ENCODE measurements at places on chromosomes 12 and 14.

GRCh38 chr14:77682158-77682553 is 25.7 kb downstream of the ALKBH1 start:
- DNase-seq: no peak

GRCh38 chr12:46503637-46504175 is 131.1 kb upstream of the SLC38A2 start:
- no peak for DNase-seq

DNA sequence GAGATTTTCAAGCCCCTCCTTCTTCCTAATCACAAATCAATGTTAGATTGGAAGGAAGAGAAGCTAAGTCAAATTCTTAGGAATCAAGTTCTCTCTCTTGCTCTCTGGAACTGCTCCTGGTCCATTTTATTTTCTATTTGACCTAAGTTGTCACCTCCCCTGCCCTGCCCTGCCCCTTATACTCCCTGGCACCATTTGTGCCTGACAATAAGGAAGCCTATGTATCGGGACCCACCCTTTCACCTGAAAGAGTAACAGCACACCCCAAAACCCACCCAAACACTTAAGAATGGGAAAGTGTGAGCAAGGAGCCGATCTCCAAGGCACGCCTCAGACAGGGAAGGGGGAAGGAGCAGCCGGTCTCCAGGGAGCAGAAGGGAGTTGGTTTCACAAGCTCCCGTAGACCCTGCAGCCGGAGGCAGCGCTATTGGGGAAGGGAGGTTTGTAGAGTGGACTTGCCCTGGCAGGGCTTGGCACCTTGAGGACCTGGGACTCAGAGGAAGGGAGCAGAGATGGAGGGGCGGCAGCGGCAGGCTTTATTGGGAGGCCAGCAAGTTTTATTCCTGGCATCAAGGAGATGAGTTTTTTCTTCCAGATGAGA is 1.6 kb downstream of the LRRC74A start:
- no peak for DNase-seq

DNA sequence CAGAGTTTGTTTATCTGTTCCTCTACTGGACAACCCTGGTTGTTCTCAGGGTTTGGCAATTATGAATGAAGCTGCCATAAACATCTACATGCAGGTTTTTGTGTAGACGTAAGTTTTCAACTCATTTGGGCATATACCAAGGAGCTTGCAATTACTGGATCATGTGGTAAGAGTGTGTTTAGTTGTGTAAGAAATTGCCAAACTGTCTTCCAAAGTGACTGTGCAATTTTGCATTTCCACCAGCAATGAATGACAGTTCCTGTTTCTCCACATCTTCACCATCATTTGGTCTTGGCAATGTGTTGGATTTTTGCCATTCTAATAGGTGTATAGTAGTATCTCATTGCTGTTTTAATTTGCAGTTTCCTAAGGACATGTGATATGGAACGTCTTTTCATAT is 39.8 kb upstream of the FBXO33 start:
- no peak for DNase-seq

DNA sequence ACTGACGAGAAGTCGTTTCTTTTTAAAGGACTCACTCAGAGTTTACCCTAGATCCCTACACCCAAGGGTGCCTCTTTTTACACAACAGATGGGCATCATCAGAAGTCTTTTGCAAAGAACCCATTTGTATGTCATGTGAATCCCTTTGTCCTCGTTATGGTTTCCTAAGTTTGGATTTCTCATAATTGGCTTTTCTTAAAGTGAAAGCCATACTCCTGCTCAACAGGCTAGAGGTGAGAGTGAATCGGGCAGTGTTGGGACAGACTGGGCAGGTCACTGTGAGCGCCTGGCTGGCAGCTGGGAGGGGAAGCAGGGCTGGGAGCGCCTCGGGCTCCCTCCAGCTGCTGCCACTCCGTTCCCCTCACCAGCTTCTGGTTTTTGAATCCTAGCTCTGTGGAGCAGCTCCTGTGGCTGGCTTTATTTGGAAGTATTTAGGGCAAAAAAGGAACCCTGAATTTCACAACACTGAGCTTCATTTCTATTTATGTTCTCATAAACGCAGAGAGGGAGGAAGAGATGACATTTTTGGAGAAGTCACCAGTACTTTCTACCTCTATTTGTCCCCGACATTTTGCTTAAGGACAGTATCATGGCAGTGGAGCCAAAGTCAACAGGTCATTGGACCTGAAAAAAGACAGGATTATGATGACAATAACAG is 63.8 kb upstream of the ACTN1 start:
- no peak for DNase-seq

GRCh38 chr14:68740788-68741476 is 51.9 kb downstream of the ZFP36L1 start:
- no peak for DNase-seq

GRCh38 chr12:104602896-104603295 is 146.1 kb downstream of the CHST11 start:
- DNase-seq: no peak

DNA sequence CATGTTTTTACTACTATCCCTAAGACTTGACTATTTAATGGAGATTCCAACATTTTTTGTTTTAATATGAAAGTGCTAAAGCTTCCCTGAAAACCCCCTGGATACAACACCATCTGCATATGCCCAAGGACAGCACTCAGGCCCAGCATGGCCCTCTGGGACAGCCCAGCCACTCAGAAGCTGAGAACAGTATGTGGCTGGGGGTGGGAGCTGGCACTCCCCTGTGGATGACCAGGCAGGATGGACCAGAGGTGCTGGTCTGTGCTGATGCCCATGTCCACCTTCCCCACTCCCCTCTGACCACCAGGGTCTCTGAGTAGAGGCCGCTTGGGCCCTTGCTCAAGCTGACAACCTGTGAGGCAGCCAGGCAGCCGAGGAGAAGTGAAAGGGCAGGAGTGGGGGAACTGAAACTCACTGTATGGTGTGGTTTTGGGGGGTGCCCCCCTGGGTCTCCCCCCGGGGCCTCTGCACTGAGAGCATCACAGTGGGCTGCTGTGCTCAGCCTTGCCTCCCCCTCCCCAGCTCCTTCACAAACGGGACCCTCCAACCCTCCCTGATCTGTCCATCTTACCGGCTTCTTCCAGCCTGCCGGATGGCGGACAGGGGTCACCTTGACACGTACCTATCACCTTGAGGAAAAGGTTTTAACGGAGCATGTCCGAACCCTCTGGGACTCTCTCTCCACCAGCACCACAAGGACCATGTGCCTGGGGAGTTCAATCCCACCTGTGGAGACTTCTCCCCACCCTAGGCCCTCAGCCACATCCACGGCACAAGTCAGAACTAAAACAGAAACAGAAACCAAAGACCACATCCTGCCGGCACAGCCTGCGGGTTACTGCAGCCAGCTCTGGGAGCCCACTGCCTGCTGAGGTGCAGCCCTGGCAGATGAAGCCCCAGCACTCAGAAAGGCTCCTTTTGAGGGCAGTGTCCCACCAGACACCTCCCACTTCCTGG is at the start of gene TMEM229B:
Gene TMEM229B, minus strand, starts transcription at position 785 of the 957 bp plus-strand sequence. CDS start 14,798 bp downstream, outside the sequence.
- DNase-seq: peak; percentile 61

DNA sequence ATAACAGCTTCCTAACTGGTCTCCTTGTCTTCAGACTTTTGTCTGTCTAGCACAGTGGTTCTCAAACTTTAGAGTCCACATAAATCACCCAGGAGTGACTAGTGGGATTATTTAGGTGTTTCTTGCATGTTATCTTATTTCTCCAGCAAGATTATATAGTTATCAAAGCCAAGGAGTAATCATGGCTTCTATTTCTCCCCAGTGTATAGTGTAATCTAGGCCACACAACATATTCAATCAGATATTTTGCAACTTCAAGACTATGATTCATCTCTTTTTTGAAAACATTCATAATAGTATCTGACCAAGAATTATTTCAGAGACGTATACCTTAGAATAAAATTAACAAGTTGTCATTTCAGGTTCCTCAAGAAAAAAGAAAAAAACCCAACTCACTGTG is 131.9 kb downstream of the CEP83 start:
- no peak for DNase-seq

- no peak for DNase-seq
These were observed 7.2 kb downstream of the KLHL33 start for GRCh38 chr14:20428802-20429201.

GRCh38 chr12:47863985-47864384 is 40.8 kb downstream of the VDR start:
- no peak for DNase-seq

DNA sequence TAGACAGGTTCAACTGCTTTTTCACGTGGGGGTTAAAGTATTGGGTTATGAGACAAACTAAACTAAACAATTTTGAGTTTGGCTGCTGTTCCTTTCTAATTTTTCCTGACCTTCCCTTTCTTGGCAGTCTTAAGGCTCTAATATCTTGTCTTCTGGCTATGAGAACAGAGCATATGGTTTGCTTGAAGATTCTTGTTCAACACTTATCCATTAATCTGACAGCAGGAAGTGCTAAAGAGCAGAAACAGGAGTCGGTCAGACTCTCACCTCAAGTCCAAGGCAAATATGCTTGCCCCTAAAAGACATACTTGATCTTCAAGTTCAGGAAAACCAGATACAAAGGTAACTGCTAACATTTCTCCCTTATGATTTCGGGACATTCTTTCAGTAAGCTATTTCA is 52.6 kb upstream of the KCNJ8 start:
- no peak for DNase-seq

DNA sequence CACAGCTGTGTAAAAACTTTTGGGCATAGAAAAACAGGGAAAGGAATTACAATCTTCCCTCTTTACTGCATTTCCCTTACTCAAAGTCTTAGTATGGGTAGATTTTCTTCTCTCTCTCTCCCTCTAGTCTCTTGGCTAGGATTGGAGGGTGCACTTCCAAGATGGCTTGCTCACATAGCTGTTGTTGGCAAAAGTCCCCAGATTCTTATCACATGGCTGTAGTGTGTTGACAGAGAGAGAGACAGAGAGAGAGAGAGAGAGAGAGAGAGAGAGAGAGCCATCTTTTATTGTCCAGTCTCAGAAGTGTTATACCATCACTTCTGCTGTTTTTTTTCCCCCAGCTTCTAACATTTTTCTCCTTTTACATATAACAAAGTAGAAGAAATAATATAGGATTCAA is 6.3 kb upstream of the OR4E2 start:
- no peak for DNase-seq

DNA sequence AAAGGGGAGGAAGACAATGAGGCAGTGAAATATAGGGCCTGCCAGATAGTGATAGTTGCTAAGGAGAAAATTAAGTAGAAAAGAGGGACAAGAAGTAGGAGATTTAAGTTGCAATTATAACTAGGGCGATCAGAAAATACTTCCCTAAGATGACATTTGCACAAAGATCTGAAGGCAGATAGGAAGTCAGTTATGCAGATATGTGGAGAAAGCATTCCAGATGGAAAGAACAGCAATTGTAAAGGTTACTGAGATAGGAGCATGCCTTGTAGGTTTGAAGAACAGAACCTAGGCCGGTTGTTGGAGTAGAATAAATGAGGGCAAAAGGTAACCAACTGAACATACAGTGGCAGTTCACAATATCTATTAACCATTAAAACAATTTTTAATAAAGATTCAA is 21.4 kb upstream of the ACTR6 start:
- DNase-seq: no peak

GRCh38 chr12:112046003-112046402 is 32.8 kb downstream of the ERP29 start:
- no peak for DNase-seq

GRCh38 chr12:99232324-99232723 is 415.2 kb upstream of the GARIN6 start:
- no peak for DNase-seq

DNA sequence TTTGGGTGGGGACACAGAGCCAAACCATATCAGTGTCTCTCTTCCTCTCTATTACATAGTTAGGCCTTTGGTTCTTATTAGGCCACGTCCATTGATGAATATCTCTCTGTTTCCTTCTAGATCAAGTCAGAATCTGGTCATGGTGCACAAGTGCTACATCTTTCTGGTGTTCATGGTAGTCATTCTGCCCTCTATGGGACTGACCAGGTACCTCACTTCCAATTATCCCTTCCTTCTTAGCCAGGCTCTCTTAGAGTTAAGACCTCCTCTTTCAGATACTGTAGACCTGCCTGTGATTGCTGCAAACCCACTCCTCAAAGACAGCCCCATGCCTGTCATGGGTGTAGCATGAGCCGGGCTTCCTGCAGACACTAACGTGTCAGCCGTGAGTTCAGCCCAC is 25.2 kb downstream of the NGB start:
- no peak for DNase-seq

DNA sequence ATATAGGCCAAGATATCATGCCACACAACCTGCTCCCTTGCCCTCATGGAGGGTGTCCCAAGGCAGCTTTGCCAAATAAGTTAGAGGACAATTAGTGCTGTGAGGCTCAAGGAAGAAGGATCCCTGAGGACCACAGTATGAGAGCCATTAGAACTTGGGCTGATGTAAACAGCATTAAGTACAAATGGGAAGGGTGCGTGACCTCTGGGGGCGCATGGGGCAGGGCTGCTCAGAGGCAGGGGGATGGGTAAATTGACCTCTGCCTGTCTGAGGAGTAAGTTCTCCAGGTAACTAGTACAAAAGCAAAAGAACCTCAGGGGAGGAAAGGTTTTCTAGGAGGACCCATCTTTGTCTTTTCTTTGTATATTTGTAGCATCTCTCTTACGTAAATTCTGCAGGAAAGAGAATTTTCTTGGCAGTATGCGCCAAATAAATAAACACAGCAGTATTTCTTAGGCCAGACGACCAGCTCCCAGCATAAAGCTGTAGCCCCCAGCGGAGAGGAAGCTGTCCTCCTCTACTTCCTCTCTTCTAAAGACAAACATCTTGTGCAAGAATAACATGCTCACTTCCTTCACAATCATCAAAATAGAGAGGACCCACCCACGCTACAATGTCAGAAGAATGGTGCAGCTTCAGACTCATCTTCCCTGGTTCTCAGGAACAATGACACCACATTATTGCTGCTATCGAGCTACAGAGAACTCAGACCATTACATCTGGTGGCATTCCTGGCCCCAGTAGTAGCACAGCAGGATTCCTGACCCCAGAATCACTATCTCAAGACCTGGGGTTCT is 16.4 kb upstream of the VWF start:
- peak; percentile 20 for DNase-seq

- no peak for DNase-seq
These were observed 200.2 kb upstream of the RBM19 start for GRCh38 chr12:114166362-114166761.

DNA sequence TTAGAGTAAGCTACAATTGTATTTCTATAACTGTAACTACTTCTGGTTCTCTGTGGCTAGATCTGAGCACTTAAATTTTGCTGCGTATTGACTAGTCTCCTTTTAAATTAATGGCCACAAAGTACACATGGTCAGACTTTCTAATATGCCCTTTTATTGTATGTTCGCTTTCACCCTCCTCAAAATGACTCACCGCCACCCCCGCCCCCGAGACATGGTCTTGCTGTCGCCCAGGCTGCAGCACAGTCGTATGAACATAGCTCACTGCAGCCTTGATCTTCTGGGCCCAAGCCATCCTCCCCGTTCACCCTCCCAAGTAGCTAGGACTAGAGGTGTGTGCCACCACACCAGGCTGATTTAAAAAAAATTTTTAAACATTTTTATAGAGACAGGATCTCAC is 11.8 kb downstream of the MTERF2 start:
- DNase-seq: no peak

- no peak for DNase-seq
These were observed 325.5 kb downstream of the RAD51B start for GRCh38 chr14:68145036-68145435.

- DNase-seq: no peak
These were observed 58.9 kb downstream of the ANAPC7 start for GRCh38 chr12:110344657-110345056.

GRCh38 chr12:113359133-113359938 is 949 bp downstream of the PLBD2 start:
- DNase-seq: no peak
